Hematopoietic multipotent progenitor cell treated with erythropoietin and hydrocortisone succinate and interleukin-3 and kit ligand, for 4 days (in vitro differentiated cells): ENCODE measurements at places on chromosomes 12 and 14.

GRCh38 chr14:68843471-68844209, 50.8 kb upstream of the ZFP36L1 start:
- DNase-seq = peak; percentile 87

DNA sequence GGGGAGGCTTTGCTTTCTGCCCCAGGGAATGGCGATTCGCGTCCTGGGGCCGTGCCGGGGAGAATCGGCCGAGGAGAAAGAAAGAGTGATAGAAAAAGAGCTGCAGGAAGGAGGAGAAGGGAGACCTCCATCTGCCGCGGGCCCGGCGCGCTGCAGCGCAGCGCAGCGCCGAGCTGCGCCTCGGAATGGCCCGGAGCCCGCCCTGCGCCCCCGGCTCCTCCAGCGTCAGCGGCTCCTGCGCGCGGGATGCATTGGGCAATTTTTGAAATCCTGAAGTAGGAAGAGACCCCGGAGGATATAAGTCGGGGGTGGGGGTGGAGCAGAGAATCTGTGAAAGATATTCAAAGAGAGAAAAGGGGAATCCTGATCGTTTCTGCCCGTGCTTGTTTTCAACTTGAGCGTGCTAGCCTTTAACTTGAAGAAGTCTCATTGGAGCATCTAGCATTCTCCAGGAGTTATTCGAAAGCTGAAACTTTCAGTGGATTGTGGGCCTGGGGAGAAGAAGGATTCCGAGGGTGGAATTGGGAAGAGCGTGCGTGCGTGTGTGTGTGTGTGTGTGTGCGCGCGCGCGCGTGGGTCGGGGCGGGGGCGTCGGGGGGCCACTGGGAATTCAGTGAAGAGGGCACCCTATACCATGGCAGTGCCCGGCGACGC, 441 bp downstream of the PDE3A start:
- peak; percentile 51 for DNase-seq

GRCh38 chr12:101174541-101174940, 35.5 kb downstream of the SLC5A8 start:
- DNase-seq = no peak

GRCh38 chr12:11023387-11023786, 967 bp upstream of the TAS2R19 start:
- DNase-seq = no peak

GRCh38 chr12:45939759-45940158, 50.6 kb downstream of the SCAF11 start:
- no peak for DNase-seq

DNA sequence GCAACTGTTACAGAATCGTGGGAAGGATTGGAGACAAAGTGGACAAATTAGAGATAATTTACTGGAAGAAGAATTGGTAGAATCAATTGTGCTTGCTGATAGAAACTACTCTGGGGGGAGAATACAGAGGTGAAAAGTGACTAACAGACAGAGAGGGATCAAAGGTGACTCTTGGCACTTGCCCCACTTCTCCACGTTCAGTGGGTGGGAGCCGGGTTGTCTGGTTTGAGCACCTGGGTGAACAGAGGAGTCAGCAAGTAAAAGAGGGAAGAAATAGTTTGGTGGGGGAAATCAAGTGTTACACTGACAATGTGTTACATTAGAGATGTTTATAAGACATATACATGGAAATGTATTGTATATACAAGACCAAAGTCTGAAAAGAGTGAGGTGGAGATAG, 69.1 kb downstream of the PPP2R5E start:
- DNase-seq = no peak

DNA sequence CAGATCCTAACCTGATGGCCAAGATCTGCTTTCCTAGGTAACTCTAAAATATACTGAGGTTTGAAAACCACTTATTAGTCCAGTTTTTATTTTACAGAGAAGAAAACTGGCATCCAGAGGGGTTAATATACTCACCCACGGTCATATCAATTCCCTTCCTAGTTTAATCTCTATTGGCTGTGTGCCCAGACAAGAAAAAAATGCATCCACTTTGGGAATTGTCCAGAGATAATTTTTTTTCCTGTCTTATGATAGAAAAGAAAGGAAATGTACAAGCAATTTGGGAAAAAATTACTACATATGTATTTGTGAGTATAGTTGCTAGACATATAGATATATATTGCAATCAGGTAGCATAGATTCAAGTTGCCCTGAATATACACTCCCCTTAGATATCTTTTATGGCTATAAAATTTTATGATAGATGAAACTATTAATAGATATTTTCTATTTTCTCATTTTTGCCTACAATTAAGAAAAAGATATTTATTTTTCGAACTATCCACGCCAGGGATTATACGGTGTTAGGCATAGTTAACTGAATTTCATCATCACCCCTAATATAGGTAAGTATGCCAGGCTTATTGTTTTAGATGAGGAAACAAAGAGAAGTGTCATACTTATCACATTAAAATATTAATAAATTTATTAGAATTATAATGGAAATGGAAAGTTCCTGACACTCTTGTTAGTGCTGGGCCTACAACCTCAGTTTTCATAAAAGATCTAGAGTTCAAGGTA, 100.5 kb upstream of the SLC38A2 start:
- DNase-seq = no peak
